ENCODE measurements at places on chromosomes 3 and 15.

GRCh38 chr3:171129827-171130226, 103.3 kb upstream of the SLC2A2 start:
- DNase-seq, result no peak

- DNase-seq, result no peak
Measured at GRCh38 chr15:100334015-100334414, 7.8 kb downstream of the ADAMTS17 start.

- DNase-seq, result no peak
Measured at GRCh38 chr3:105938101-105938500, 69.3 kb upstream of the CBLB start.

GRCh38 chr3:138351916-138352550, 3.7 kb downstream of the MRAS start:
- DNase-seq, result no peak

- DNase-seq, result no peak
Measured at GRCh38 chr15:64001148-64001547, 45.1 kb downstream of the DAPK2 start.

- no peak for DNase-seq
Measured at GRCh38 chr15:60745469-60746061, 266.6 kb upstream of the ICE2 start.

- no peak for DNase-seq
Measured at GRCh38 chr15:74377831-74378766, 10.7 kb upstream of the CYP11A1 start.

- DNase-seq, result no peak
Measured at GRCh38 chr15:98043160-98044014, 82.9 kb downstream of the ARRDC4 start.

DNA sequence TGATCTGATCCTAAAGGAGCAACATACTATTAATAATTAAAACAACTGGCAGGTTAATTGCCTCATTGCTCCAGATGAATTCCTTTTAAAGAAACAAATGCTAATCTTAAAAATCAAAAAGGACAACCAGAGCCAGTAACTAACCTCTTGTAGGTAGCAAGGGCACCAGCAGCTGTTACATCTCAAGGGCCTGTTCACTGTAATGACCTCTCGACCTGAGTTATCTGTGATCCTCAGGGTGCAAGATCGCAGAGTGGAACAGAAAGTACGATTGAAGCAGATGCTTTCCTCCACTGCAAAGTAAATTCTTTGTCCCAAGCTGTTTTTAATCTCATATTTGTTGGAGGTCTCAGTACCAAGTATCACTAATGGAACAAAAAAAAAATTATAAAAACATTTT, 11.4 kb downstream of the PLSCR5 start:
- DNase-seq, result no peak

- DNase-seq, result no peak
Measured at GRCh38 chr3:159029306-159030026, 227.6 kb downstream of the MFSD1 start.

DNA sequence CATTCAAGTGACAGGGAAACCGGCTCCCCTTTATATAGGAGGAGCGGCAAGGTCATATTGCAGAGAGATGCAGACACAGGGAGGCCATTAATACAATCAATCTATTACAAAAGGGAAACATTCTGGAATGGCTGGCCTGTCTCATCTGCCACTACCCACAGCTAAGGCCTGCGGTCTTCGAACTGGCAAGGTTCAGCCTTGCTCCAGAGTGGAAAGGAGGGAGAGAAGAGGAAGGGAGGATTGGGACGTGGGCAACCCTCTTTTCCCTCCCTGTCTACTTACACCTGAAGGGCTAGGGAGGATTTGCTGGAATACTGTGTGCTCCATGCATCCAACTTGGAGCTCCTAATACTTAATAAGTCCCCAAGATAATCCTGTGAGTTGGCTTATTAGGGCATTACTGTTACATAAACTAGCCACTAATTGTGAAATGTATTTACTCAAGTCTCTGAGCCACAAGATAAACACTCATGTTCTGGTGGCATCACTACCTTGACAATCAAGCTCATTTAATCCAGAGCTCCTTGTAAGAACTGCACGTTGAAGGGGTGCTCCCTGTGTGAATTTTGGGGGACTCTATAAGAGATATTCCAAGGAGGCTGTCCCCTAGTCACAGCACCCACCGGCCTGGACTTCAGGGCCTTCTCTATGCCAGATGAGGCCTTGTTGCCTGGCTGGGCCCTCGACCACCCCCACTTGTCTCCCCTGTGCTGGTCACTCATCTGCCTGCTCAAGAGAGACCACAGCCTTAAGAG, 19.7 kb upstream of the CCDC174 start:
- no peak for DNase-seq

DNA sequence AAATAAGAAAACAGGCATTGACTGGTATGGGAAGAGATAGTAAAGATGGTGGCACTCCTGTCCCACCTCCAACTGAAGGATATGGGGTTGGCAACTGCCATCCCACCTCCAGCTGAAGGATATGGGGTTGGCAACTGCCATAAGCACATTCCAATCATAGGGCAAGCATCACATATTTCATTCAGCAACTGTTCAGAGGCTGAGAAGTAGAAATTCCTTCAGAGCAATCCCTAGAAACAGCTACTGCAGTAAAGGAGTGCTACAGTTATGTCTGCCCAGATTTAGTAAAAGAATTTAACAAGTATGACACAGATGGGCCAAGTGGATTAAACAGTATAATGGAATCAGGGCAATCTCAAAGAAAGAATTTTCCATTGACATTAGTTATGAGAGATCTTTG, 156.8 kb downstream of the IMPG2 start:
- no peak for DNase-seq

DNA sequence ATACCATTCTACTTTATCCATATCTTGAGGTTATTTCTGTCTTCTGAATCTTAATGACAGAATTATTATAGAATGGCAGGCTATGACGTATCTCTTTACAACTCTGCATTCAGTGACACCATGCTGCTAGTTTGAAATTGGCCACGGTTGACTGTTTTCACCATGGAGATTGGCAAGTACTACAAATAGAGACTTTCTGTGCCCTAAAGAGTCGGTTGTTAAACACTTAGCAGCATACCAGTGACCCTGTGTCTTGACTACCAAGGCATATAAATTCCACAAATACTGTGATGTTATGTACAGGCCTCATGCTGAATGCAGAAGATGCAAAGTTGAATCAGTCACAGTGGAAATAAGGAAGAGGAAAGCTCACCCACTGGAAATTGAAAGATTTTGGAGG, 67.0 kb upstream of the CADPS start:
- DNase-seq, result peak; percentile 4

DNA sequence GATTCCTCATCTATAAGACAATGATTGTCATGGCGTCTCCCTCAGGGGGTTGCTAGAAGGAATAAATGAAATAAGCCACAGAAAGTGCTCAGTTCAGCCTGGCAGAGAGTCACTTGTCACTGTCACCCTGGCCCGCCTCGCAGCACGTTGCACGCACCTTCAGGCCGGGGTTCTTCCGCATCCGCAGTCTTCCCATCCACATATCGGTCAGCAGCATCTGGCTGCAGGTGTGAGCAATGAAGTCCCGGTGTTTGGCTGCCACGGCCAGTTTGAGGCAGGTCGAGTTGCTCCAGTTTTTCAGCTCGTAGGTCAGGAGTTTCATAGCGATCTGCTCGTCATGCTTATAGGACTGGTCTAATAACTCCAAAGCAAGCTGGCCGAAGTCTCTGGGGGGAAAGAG, 48.5 kb upstream of the MTMR10 start:
- no peak for DNase-seq

GRCh38 chr3:156688632-156689452, 14.5 kb downstream of the TIPARP start:
- peak; percentile 70 for DNase-seq

DNA sequence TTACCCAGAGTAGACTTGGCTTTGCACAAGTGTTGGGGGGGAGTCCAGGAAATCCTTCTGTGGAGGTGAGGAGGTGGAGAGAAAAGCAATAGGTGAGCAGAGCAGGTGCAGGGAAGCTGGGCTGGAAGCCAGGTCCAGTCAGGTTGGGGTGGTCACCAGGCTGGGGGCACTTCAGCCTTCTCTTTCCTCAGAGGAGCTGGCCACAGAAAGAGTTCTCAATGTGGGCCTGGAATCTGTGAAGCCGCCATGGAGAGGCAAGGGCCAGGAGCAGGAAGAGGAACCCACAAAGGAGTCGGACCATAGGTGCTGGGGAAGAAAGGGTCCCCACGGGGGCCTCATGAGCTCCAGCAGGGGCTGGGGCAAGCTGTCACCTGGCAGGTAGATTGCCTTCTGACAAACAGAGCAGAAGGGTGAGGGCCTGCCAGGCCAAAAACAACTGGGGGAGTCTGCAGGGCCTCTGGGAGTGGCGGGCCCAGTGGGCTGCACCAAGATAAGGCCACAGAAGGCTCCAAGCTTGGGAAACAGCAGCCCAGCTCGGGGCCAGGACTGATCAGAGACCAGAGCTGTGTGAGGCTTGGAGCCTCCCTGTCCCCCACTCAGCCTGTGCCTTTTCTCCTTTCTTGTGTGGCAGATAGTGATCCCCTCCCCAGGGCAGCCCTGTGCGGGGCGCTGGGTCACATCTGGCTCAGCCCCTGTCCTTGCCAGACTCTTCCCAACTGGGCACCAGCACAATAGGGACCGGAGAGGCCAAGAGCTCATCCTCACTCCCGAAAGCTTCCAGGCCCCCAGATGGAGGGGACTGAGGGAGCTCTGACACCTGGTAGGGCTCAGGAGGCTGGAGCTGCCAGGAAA, 53.0 kb upstream of the FGD5 start:
- DNase-seq, result no peak

- no peak for DNase-seq
Measured at GRCh38 chr15:69491038-69491505, 38.5 kb downstream of the RPLP1 start.

- no peak for DNase-seq
Measured at GRCh38 chr3:58899159-58899952, 150.5 kb downstream of the CFAP20DC start.

DNA sequence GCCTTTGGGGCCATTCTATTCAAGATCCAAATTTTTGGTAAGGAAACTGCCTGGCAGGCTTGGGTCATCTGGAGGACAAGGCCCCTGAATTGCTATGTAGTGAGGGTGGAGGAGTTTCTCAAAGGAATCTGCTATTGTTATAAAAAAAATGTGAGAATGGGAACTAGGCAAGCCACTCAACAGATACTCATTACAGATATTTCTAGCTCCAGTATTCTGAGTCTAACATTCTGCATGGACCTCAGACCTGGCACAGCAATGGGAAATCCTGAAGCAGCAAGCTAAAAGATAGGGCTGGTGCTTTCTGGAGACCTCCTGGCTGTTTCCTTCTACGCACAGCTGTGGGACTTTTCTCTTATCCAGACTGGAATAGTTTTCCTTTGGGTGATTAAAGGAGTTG, 430.7 kb upstream of the RBMS3 start:
- no peak for DNase-seq

DNA sequence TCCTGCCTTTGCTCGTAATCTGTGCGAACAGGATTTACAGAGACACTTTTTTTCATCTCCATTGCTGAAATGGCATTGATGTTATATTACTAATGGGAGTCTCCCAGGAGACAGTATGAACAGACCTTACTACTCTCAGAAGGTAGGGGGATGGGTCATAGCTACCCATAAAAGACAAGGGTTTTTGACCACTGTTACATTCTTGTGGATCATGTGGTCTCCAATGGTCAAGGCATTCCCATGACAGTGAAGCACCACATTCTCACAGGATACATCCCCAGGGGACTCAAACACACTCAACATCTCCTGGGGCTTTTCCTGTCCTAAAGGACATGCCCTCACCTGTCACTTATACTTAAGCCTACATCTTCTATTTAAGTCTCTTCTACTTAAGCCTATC, 40.8 kb downstream of the MKRN3 start:
- DNase-seq, result no peak

GRCh38 chr15:63340878-63341277, 40.8 kb downstream of the CA12 start:
- DNase-seq, result no peak

DNA sequence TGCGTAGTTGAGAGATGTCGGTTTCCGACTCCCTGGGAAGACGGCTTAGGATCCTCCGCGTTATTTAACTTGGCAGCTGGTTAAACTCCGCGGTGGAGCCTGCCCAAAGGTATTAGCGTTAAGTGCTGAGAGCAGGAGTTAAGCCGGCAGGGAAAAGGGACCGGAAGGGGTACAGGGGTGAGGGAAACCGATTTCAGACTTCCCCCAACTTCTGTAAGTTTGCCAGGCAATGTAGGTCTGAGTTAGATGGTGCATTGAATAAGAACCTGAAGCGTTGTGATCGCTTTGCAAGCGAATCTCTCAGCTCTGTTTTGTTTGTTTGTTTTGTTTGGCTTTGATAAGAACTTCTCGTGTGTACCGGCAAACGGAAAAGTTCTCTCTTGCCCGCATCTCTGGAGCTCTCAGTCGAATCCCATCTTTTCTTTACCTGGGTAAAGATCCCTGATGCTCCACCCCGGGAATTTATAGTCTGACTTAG, 6.0 kb upstream of the FEZF2 start:
- peak; percentile 6 for DNase-seq

DNA sequence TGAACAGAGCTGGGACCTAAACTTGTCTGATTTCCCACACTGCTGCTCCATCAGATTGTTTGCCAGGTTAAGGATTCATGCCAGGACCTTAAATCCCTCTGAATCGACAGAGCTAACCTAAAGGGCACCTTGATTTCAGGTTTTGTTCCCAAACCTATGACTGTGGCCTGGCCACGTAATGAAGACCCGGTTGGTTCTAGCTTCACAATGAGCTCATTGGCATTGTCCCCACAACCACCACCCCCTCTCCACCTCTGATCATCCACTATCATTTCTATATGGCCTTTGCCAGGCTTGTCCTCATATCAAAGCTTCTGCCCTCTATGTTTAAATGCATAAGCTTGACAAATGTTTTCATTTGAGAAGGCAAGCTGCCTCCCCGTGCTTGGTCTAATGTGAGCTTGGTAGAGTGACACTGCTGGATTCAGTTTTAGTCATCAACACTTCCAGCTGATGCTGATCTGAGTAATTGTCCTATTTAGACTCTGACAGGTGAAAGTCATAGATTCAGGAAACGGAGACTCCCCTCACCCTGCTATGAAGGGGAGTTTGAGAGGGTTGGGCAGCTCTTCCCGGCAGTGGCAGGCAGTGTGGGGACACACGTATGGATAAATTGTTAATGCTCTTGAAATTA, 407.1 kb upstream of the CFAP20DC start:
- DNase-seq, result no peak

- no peak for DNase-seq
Measured at GRCh38 chr3:151568184-151568583, 107.3 kb upstream of the IGSF10 start.

DNA sequence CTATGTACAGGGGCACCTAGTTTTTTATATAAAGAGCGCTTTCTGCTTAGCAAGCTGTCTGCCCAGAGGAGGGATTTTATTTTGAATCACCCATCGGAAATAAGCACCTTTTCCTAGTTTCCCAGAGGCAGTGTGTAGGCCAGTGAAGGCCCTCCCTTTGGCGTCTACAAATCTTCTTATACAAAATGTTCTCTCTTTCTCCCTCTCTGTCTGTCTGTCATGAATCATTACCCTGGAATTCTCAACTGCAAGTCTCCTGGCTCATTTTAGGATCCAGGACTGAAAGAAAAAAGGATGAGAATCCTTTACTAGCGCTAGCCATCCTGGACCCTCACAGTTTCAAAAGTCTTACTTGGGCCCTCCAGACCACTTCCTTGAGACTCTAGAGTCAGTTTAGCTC, 728.1 kb downstream of the OTOL1 start:
- DNase-seq, result no peak
